ENCODE measurements at places on chromosomes 5 and 9. TPM values are rescaled to one million over a fixed set of nuclear protein-coding genes. Genes with fewer than 3 reads are reported as not detected.

The PCDHGA10 gene
- total RNA-seq = 4.2 TPM

The GRXCR2 gene
- not detected for total RNA-seq

The WDR31 gene
- 0.83 TPM for total RNA-seq

The PCDHGB3 gene
- total RNA-seq = 3.5 TPM

The TRIM36 gene
- total RNA-seq = 0.12 TPM

The SARDH gene
- 1.2 TPM for total RNA-seq

Measured in smooth muscle cell of the coronary artery (primary cell).